ENCODE measurements at places on chromosomes 3 and 15.

DNA sequence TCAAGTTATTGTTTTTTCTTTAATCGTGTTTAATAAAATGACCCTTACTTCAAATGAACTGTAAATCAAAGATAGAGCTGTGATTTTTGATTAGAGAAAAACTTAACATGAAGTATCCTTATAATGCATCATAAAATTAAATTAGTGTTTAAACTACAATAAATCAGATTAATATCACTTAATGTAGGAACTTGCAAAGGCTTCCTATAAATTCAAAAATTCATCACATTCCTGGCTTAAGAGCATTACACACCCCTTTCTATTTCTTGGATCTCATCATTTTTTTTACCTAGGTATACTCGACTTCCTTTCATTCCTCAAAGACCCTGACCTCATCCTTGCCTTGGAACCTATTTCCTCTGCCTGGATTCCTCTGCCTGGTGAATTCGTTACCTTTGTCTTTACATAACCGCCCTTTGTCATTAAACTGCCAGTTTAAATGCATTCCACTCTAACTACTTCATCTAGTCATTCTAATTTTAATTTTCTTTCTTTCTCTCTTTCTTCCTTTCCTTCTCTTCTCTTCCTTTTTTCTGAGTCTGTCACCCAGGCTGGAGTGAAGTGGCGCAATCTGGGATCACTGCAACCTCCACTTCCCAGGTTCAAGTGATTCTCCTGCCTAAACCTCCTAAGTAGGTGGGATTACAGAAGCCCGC, 1244.5 kb downstream of the OTOL1 start:
- DNase-seq, result no peak

DNA sequence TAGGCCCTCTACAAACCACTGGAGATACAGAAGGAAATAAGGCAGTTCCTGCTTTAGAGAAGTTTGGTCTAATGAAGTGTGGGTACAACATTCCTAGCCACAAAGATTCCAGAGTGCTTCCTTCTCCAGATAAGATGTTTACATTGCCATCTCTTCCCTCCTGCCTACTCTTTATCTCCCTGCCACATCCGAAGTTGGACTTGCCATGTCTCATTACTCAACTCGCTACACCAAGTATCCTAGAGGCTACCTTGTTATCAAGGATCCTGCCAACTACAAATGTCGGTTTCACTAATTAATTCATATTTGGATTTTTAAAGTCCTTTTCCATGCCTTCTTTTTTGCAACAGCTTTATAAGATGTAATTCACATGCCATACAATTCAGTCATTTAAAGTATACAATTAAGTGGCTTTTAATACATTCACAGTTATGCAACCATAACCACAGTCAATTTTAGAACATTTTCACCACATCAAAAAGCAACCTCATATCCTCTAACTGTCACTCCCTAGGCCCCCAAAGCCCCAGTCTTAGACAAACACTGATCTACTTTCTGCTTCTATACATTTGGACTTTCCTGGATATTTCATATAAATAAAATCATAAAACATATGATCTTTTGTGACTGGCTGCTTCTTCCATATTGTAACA, 53.7 kb upstream of the CSTA start:
- no peak for DNase-seq

DNA sequence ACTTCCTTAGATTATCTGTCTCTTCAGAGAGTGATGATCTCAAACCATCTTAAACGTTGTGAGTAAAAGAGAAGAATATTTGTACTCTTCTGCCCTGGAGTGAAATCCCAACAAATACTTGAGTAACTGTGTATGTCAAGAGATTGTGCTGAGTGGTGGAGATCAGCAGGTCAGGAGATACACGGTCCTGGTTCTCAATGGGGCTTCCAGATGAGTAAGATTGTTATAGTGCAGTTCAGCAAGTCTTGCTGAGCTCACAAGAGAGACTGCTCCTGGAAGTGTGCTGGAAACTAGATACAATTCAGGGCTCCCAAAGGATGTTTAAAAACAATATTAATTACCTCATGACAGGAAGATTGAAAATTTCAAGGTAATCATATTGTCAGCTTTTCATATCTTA, 184.3 kb downstream of the AKAP13 start:
- DNase-seq, result no peak

DNA sequence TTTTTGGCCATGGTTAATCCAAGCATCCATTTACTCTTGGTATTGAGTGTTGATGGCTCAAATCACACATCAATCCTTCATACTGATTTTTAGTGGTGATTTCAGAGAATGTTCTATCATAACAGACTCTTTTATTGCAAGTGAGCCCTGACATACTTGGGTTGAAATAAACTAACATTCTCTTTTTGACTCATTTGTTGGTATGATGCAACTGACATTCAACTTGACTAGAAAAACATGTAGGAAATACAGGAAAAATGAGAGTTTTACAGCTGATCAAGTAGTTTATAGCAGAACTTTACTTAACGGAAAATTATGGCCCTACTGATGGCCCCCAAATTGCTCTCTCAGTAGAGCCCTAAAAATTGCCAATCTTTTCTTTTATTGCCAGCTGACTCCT, 173.9 kb upstream of the CD96 start:
- DNase-seq, result no peak

GRCh38 chr3:170862618-170863374, 7.2 kb downstream of the RPL22L1 start:
- DNase-seq, result no peak

DNA sequence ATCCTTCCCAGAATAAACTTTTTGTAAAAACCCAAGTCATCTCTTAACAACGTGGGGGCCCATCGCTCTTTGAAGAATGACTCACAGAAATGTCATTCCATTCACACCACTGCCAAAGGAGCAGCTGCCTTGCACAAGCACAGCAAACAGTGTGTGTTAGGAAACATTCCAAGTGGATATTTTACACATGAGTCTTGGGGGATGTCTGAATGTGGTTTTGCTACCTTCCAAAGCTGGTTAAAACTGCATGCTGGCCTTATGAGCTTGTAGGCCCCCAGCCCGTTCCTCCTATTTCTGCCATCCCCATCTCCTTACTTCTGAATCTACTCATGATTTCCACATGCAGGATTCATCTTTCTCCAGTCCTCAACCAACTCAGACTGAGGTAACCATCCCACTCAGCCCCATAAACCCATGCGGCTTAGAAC, 130.8 kb downstream of the CPNE4 start:
- DNase-seq, result no peak

DNA sequence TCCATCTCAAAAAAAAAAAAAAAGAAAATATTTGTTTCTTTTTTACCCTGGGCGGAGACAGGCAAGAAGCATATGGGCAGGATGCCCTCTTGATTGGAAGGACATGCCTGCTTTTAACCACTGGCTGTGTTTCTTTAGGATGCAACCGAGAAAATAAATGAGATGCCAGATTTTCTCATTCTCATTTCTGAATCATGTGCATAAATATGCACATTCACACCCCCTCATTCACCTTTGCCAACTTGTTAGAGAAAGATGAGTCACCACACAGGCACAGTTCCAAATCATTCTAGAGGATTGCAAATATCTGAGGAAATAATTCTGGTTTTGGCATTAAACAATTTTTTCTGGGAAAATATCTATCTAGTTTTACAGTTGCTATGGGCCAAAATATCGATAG, 3.3 kb downstream of the LIPH start:
- no peak for DNase-seq

GRCh38 chr3:127671523-127672428, 976 bp upstream of the ABTB1 start:
- peak; percentile 47 for DNase-seq

- no peak for DNase-seq
These were observed 25.0 kb upstream of the BFSP2 start for GRCh38 chr3:133374708-133375402.

DNA sequence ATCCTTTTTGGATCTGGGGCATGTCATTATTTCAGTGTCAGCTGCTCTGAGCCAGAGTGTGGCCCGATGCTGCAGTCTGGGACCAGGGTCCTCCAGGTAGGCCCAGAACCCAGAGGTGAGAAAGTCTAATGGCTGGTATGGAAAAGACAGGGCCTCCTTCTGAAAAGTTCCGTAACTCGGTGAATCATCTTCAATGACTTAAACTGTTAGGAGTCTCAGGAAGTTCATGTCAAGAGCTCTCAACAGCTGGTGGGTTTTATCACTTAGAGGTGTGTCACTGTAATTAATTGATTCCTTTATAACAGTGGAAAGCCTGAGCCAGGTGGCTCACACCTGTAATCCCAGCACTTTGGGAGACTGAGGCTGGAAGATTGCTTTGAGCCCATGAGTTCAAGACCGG, 28.5 kb upstream of the PDE8A start:
- DNase-seq, result no peak

GRCh38 chr3:47163169-47164006, 525 bp downstream of the SETD2 start:
- peak; percentile 63 for DNase-seq

Data from CD4-positive, alpha-beta T cell treated with Interleukin-17A for 4 hours (primary cell).